ENCODE measurements at places on chromosomes 7 and 10.

- DNase-seq, result no peak
Observed at GRCh38 chr7:27700501-27700900, 37.8 kb upstream of the HIBADH start.

GRCh38 chr10:119333146-119333792, 125.9 kb downstream of the GRK5 start:
- peak; percentile 45 for DNase-seq

- DNase-seq, result no peak
Observed at GRCh38 chr7:104149822-104150221, 58.0 kb downstream of the ORC5 start.

DNA sequence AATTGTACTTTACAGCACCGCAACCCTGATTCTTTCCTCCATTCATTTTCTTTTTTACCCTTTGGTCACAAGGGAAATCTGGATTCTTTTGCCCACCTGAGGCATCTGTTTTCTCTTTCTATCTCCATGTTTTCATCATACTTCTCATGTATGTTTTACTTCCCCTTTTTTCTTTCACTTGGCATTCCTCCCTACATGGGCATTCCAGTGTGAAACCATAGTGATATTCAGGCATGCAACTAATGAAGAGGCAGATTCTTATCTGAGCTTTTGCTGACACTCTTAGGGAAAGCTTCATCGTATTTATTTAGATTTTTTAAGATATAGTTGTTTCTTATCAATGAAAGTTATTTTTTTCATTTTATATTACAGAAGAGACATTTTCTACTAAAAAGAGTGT, 405.2 kb upstream of the TEX47 start:
- no peak for DNase-seq

DNA sequence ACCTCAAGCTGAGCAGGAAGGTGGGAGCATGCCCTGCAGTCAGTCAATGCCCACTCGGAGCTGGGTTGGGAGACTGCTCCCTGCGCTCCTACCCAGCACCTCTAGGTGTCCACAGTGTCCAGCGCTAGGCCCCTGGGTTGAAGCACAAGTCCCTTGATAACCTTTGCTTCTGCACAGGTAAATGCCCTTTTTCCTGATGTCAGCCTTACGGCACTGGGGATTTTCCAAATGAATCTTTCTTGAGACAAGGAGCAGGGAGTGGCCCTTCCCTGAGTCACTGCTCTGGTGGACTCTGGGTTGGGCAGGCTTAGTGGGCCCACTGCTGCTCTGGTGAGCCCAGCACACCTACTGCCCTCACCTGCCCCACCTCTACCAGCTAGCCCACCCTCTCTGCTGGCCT, 61.9 kb upstream of the OPN4 start:
- DNase-seq, result no peak

All from brain microvascular endothelial cell (primary cell).